ENCODE measurements at places on chromosomes 16 and 17. TPM values are rescaled to one million over a fixed set of nuclear protein-coding genes. Genes with fewer than 3 reads are reported as not detected.

Gene FOXF1
- total RNA-seq = 28.9 TPM

Gene CX3CL1
- 13.5 TPM for total RNA-seq

Gene NSRP1
- total RNA-seq = 28.7 TPM

Gene RGS11
- total RNA-seq = 24.3 TPM

Gene CD19
- total RNA-seq = not detected

Gene FAM171A2
- 0.14 TPM for total RNA-seq

DNA sequence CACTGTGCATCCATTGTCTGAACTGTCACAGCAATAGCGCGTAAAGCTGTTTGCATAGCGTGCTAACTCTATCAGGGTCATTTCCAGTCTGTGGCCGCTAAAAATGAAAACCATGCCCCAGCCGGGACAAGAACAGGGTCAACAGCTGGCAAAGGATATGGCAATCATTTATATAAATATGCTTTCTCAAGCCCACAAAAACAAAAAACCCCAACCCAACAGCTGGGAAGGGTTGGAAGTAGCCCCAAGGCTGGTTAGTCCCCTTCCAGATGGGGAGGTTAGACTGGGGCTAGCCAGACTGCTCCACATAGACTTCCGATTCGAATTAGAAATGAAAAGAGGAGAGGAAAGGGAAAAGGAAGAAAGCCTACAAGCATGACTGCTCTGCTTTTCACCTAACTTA, 203.3 kb upstream of the TBX2 start:
- DNase-seq = no peak

- no peak for DNase-seq
Measured at GRCh38 chr17:47197821-47198220, 8.7 kb upstream of the CDC27 start.

DNA sequence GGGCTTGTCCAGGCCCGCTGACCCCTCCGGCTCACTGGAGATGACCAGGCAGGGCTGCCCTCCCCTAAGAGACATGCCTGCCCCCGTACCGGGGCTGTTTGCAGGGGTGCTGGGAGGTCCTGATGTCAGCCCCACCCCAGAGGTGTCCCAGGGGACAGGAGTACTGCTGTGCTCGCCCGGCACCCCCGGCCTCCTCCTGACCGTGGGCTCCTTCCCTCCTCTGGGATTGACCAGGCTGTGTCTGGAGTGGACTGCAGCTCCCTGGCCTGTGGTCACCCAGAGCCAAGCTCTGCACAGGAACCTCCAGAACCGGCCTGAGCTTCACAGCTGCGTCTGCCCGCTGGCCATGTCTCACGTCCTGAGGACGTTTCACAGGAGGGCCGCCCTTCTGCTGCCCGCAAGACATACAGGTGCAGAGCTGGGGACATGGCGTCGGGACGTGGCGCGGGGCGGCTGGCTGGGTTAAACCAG, 53.2 kb downstream of the LMF1 start:
- DNase-seq = no peak

- DNase-seq = no peak
Measured at GRCh38 chr16:29644973-29645693, 17.9 kb upstream of the SPN start.

DNA sequence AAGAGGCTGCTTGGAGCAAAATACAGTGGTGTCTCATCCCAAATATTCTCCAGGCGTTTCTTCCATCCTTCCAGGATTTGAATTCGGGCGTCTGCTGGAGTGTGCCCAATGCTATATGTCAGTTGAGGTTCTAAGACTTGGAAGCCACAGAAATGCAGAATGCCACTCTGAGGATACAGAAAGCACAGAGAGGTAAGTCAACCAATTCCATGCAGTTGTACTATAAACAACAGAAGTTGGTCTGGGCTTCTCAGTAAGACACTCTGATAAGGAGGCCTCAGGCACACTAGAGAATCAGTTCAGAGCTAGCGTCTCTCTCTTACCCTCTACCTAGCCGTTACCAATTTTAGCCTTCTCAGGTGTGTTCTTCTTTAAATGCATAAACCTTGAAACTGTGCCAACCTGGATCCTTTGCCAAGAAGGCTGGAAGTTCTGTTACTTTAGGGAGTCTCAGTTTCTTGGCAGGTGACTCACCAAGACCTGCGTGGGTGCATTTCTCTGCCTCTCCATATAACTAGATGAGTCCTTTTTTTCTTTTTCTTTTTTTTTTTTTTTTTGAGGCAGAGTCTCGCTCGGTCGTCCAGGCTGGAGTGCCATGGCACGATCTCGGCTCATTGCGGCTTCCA, 15.1 kb downstream of the NQO1 start:
- peak; percentile 56 for DNase-seq

GRCh38 chr17:12853921-12854320, 64.6 kb downstream of the ARHGAP44 start:
- no peak for DNase-seq

- no peak for DNase-seq
Measured at GRCh38 chr17:69561462-69561861, 147.0 kb downstream of the MAP2K6 start.

DNA sequence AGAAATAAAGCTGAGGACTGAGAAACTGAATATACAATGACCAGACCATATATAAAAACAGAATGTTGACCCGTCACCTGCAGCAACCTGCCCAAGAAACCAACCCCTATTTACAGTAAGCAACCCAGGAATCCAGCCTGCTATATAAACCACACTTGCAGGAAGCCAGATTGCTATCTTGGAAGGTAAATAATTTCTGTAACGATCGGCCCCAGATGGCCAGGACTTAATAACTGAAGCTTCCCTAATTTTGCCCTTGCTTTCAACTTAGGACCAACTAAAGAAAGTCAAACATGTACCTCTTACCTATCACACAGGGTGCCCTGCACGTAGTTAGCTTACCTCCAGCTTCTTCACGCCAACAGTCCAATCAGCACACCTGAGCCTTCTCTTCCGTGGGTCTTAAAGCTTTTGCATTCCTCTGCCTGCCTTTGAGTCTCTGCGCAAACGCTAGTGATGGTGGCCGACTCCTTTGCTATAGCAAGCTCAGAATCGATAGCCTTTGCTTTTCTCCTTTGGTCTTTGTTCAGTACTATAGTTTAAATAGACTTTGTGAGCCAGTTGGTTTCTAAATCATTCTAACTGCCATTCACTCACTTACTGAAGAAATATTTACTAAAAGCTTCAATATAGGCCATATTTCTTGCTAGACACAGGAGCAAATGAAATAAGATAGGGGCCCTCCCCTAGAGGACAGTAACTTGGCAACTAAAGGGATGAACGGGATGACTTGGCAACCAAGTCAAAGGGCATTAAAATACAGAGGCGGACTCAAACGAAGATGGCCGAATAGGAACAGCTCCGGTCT, 31.3 kb downstream of the MPHOSPH6 start:
- DNase-seq = no peak

- DNase-seq = no peak
Measured at GRCh38 chr17:69640073-69640472, 225.6 kb downstream of the MAP2K6 start.

GRCh38 chr17:39623356-39623950, 3.3 kb upstream of the PPP1R1B start:
- peak; percentile 94 for DNase-seq

GRCh38 chr17:79072544-79072943, 2.1 kb upstream of the ENGASE start:
- no peak for DNase-seq

DNA sequence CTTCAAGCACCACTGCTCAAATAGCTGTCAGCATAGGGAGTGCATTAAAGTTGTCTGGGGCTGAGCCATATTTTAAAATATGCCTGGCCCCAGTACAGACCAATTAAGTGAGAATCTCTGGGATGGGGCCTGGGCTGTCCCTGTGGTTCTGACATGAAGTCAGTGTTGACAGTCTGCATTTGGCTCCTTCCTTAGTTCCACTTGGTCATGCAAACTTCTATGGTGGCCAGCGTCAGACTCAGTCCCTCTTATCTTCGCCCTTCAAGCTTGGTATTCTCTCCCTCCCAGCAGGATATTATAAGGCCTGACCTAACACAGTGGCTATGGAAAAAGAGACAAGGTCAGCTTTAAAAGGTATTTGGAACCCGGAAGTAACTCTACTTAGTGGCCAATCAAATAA, 177.2 kb downstream of the PMP22 start:
- DNase-seq = no peak

- DNase-seq = no peak
Measured at GRCh38 chr17:34979650-34980352, 511 bp upstream of the LIG3 start.

- no peak for DNase-seq
Measured at GRCh38 chr16:56601325-56601724, 7.1 kb upstream of the MT2A start.

GRCh38 chr17:60371818-60372510, 20.0 kb downstream of the USP32 start:
- no peak for DNase-seq

GRCh38 chr17:57484081-57484666, 227.9 kb downstream of the MSI2 start:
- no peak for DNase-seq

- DNase-seq = no peak
Measured at GRCh38 chr16:4696905-4697847, 3.8 kb downstream of the NUDT16L1 start.

- no peak for DNase-seq
Measured at GRCh38 chr17:12738624-12739023, 50.7 kb upstream of the ARHGAP44 start.

DNA sequence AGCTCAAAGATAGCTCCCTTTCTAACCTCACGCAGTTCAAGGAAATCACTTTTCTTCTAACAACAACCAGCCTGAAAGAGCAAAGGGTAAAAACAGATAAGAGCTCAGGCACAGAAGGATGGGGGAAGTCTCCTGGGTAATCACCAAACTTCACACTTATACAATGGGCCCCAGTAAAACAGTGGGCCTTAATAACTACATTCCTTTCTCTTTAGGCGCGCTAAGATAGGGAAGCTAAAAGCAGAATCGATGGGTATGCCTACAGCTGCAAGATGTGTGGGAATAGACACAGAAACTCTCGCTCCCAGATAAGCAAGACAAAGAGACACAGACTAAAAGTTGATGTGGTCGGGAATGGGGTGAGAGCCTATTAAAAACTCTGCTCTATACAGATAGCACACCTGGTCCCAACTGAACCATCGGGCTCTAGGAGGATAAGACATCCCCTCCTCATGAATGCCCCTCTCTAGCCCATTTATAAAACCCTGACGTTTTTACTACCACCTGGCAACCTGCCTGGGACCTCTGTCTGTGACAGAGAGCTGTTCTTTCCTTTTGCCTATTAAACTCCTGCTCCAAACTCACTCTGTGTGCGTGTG, 826 bp downstream of the LYZL6 start:
- peak; percentile 33 for DNase-seq

- no peak for DNase-seq
Measured at GRCh38 chr17:74153821-74154430, 49.6 kb upstream of the RPL38 start.

DNA sequence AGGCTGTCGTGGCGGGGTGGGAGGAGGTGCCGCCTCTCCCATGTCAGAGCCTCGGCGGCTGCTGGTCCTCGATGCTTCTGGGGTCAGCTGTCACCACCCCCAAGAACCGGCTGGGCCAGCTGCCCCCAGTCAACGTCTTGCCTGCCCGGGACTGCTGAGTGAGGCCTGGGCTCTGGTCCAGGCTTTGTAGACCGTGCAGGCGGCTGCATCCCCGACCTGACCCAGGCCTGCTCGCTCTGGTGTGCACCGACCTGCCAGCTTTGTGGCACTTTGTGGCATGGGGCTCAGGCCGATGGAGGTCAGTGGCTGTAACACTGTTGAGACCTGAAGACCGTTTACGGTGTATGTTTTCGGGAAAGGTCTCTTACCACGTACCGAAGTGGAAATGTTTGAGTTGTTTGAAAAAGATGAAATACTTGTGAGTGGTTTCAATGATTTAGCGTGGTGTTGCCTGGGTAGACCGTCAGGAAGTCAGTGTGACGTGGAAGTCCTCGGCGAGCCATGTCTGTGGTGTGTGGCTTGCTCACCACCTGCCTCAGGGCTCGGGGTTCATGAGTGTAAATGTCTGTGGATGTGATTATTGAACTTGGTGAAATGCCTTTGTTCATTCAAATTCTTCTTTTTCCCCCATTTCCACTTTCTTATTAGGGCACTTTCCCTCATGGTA, 53.2 kb upstream of the ZNF750 start:
- peak; percentile 45 for DNase-seq

- DNase-seq = peak; percentile 49
Measured at GRCh38 chr16:3009568-3010390, 2.9 kb upstream of the CLDN9 start.

- no peak for DNase-seq
Measured at GRCh38 chr17:31216031-31216751, 80.8 kb downstream of the OMG start.

- no peak for DNase-seq
Measured at GRCh38 chr17:1123921-1124715, 55.7 kb downstream of the ABR start.

- DNase-seq = no peak
Measured at GRCh38 chr16:14007450-14007849, 63.7 kb upstream of the MRTFB start.

DNA sequence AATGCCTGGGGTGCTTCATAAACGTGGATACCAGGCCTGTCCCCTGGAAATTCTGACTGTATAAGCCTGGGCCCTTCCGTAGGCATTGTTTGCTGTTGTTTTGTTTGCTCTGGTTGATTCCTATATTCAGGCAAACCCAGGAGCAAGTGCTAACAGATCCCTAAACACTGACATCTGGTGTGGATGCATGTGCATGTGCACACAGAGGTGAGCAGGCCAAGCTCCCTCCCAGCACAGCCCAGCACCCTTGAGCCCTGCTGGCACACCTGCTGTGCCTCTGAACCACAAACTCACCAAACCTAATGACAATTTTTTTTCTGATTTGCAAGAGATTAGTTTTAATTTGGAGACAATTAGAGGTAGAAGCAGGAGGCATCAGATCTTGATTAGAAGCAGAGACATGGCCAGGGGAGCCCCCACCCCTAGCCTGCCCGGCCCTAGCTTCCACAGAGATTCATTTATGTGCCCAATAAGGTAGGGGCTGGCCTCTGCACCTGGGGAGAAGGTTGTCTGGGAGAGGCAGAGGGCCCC, 40.4 kb downstream of the TMEM132E start:
- DNase-seq = no peak

DNA sequence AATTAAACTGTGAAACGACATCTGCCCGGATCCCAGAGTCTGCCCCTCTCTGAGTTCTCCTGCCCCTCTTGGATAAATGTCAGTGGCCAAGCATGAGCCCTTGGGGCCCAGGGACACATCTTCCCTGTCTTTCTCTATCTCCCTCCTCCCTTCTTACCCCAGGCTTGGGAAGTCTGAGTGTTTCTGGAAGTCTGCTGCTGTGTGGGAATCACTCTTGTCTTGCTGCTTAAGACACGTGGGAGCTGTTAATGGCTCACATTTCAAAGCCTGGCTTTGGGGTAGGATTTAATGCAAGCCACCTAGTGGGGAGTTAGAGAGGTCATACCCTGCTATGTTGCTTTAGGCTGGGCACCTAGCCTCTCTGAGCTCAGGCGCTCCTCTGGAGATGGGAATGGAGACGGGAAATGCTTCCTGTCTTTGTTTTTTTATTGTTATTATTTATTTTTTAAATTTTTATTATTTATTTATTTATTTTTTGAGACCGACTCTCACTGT, 218.5 kb upstream of the CIBAR2 start:
- no peak for DNase-seq
